Effector memory CD8-positive, alpha-beta T cell (primary cell): ENCODE measurements at places on chromosomes 11 and 22.

DNA sequence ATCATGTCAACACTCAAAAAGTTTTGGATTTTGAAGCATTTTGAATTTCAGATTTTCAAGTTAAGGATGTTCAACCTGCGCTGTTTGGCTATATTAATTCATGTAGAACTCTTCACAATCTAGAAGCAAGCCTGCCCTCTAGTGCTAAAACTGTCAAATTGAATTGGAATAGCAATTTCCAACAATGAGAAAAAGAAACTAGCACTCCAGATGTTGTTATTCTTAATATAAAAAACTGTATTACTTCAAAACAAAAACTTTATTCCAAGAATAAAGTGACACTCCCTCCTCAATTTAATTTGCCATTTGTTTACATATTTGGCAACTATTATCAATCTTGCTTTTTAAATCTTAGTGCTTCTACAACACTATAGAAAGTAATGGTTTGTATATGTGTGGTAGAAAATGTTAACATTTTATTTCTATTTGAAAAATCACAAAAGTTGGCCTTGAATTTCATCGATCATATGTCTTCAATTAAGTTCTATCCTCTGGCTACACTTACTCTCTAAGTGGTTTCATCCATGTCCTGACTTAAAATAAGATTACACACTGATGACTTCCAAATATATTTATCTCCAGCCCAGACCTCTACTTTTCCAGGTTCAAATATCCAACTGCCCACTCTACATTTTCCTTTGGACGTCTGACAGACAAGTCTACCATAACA lies 36.6 kb downstream of the DCUN1D5 start:
- DNase-seq: no peak

- DNase-seq: no peak
These were observed 73.0 kb downstream of the PAK1 start for GRCh38 chr11:77400775-77401449.

- no peak for DNase-seq
These were observed 30.8 kb downstream of the ACO2 start for GRCh38 chr22:41499624-41500280.

GRCh38 chr11:119409731-119410130 lies 13.2 kb downstream of the THY1 start:
- no peak for DNase-seq

GRCh38 chr11:73961321-73961720 lies 10.5 kb downstream of the DNAJB13 start:
- no peak for DNase-seq

DNA sequence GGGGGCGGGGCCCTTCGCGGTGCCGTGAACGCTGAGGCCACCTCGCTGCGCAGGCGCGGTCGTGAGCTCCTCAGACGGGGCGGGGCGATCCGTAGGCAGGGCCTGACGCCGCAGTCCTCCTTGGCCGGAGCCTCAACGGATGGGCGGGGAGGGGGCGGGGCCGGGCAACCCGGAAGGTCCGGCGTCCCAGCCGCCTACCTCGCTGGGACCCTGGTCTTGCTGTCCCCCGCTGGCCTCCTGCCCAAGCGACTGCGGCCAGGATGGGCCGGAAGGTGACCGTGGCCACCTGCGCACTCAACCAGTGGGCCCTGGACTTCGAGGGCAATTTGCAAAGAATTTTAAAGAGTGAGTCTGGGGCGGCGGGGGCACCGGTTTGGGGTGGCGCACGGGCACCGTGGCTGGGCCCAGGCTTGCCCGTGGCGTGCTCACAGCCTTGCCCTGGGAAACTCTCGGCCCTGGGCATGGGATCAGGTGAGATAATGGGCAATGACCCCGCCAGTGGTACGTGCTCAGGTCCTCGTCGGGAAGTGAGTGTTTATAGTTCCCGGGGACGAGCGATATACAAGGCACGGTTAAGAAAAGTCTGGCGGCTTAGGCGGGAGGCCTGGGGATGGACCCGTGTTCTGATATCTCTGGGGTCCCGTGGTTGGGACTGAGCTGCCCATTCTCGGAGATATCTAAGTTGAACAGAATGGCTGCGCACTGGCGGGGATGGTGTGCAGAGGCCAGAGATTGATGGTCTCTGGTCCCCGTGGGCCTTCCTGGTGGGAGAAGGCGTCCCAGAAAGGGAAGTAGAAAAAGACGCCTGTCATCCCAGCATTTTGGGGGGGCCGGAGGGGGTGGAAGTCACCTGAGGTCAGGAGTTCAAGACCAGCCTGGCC lies at the start of gene NADSYN1:
Gene NADSYN1, plus strand, starts transcription at position 167 of the 881 bp plus-strand sequence. Its CDS starts 94 bp downstream, at position 261.
- peak; percentile 89 for DNase-seq

DNA sequence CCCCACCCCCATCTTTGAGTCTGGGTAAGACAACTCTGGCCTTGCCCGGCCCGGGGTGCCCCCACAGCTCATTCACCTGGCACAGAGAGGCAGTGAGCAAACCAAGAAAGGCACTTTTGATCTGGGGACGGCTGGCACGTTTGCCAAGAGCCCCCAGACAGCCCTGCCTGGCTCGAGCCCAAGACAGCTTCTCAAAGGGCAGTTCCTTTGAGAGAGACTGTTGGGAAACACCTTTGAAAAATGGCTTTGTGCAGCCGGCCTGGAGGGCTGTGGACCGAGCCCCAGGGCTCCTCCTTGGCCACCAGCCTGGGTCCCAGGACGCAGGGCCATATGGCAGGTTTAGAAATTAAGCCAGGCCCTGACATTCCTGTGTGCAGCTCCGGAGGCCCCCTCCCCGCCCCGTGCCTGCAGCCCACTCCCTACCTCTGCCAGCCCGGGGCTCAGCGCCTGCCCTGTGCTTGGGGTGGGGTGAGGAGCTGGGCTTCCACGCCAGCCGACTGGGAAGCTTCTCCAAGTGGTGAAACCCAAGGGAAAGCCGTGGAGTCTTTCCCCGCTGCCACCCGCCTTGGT lies 50.2 kb upstream of the SMIM38 start:
- DNase-seq: no peak

DNA sequence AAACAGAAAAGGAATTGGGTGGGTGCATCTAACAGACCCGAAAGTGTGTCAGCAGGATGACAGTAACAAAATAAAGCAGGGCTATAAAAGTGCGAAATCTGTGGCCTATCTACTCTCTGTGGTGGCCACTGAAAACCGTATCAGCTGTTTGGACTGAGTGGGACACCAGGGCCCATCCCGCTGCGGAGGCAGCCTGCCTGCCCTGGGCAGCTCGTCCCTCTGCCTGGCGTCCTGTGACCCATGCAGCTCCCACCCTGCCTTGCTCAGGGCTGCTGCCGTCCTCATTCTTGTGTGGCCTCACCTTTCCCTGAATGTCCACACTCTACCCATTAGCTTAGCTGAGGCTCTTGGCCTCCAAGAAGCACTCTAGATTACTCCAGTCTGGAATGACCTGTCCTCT lies 30.4 kb downstream of the CARS1 start:
- no peak for DNase-seq

DNA sequence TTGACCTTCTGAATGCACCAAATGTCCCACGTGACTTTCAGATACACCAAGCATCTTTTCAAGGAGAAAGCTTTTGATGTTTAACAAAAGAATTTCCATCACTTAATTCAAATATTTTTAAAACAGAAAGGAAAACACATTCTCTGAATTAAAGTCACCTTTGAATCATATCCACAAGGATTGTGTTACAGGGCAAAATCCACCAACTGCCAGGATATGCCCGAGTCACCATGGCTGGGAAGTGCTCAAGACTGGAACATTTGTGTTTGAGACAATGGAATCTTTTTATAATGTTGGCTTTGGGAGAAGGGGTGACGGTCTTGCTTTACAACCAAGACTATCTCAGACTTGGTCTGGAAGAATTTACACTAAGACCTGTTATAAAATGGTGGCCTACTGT lies 40.8 kb downstream of the BID start:
- no peak for DNase-seq

DNA sequence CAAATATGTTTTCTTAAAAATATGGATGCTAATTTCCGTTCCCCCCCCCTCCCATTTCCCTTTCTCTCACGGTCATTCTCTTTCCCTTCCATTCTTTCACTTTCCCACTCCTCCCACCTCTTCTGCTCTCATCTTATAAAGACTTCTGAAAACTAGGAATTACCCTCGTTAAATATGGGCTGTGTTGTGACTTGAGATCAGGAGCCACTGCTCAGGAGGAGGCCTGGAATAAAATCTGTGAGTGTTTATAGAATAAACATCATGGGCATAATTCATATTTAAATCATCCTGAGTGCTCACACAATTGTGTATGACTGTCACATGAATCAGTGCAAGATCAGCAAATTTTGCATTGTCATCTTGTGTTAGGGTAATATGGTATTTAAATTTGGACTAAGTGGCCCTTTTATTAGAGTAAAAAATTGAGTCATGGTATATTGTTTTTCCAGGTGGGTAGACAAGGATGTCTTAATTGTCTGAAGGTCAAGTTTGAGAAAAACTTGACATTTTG lies 208.0 kb downstream of the DDX10 start:
- DNase-seq: no peak

- DNase-seq: no peak
These were observed 218.8 kb downstream of the HIPK3 start for GRCh38 chr11:33475993-33476392.

DNA sequence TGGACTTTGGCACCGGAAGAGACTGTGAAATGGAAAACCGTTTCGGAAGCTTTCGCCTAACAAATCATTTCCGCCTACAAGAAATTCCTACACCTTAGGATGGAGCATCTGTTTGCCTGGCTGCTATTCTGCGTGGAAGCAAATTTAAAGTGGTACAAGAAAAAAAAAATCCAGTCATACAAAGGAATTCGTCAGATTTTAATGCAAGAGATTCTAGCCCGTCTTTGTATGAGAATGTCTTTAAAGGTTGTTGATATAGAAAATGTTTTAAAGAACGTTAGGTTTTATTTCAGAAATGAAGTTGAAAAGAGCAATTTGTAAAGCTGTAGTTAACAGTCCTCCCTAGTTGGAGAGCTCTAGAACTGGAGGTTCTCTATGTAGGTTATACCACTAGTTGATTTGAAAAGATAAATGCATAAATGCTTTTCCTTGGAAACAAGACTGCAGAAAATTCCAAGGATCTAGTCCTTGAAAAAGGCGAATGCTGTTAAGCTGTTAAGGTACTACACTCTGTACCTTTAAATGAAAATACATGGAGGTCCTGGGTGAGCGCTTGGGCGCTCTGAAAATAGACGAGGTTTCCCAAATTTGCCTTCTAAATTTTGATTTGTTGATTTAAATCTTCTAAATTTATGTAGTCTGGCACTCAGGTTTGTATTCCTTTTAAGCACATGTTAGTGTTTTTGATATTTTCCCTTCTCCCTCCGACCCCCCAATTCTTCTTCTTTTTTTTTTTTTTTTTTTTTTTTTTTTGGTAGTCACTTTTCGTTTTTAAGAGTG lies 2.4 kb downstream of the NCR3LG1 start:
- DNase-seq: no peak

DNA sequence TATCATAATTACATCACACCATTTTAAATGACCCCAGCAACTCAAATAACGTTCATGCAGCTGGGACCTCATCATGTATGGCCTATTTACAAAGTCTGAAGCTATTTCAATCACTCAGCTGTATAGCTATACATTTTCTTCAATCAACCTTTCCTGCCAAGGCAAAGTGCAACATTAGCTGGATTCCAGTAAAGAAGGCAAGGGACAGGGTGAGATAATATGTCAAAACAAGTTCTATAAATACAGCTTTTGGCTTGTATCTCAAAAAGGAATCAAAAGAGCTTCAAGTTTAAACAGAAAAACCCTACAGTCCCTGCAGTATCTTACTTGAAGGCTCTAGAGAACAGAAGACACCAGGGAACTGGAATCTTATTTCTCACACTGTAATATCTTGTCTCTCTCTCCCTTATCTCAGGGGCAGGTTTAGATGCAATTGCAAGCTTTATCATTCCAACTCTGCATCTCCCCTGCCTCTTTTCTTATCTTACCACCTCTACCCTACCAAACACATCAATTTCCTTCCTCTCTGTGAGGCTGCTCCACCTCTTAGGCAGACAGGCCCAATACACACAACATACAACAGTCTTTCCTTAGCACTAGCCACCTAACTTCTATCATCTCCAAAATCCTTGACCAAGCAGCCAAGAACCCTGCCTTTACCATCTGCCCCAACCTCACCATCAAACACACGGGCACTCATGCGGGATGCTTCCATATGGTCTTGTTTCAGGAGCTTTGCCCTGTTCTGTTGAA lies 34.5 kb downstream of the CELF1 start:
- DNase-seq: no peak

DNA sequence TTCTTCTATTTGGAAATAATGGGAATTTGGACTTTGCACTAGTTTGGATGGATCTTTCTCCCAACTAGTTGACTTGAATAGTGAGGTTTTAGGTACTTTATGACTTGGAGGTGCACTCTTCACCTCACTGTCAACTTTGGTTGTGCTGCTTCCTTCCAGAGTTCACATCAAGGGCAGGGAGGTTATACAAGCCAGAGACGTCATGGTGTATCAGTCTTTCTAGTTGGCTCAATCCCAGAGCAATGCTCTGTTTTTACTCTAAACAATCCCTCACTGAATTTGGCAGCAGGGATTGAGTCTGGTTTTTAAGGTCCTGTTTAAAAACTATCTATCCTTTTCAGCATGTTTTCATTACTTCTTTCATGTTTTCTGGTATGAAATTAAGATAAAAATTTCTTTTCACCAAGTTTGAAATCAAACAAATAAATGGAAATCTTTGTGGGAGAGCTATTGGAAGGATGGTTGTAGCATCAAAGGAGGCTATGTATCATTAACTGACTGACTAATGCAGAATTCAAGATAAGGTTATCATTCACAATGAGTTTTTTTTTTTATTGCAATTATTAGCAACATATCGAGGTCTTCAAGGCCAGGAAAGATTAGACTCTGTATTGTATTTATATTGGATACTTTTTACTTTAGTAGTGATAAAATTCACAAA lies 28.0 kb upstream of the ZBED5 start:
- no peak for DNase-seq

DNA sequence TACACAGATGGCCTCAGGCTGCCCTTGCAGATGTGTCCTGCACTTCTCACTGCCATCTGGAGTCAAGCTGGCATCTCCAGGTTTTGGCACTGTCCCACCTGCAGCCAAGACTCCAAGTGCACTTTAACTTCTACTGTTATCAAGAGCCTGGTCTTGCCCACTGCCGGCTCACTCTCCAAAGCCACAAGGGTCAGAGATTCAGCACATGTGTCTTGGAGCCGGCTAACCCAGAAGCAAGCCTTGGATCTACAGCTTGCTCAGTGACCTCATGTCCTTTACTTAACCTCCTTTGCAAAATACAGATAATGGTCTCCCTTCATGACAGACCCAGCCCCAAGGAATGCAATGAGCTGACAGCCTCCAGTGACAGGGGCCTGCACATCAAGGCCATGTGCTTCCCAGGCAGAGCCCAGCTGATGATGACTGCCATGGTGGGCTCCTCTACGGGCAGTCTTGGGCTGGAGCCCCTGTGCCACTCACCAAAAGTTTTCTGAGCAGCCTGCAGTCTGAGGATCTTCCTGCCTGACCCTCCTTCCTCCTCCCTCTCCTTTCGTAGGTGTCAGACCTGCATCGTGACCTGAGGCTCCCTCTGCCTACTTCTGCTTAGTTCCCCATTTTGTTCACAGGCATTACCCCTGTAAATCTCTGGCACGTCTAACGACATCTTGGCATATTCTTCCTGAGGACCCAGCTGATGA lies 9.0 kb downstream of the TP53AIP1 start:
- DNase-seq: no peak
